ENCODE measurements at places on chromosomes 7 and 10.

DNA sequence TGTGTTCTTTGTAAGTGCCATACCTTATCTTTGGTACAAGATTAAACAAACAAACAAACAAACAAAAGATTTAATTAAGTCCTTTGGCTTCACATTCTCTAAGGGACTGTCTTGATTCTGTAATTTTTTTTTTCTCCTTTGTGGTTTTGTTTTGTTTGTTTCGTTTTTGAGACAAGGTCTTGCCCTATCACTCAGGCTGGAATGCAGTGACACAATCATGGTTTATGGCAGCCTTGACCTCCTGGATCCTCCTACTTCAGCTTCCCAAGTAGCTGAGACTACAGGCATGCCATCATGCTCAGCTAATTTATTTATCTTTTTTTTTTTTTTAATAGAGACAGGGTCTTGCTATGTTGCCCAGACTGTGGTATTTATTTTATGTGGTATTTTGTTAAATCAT, 165.8 kb downstream of the LRRC4 start:
- DNase-seq: no peak

GRCh38 chr10:75875740-75876139, 444.3 kb downstream of the LRMDA start:
- no peak for DNase-seq

GRCh38 chr7:139702811-139703486, 74.8 kb downstream of the HIPK2 start:
- DNase-seq: no peak

GRCh38 chr10:131402771-131403650, 91.5 kb upstream of the TCERG1L start:
- no peak for DNase-seq

- no peak for DNase-seq
These were observed 27.0 kb downstream of the PRKAG2 start for GRCh38 chr7:151849879-151850260.

GRCh38 chr7:134180376-134180775, 53.2 kb downstream of the LRGUK start:
- DNase-seq: no peak

GRCh38 chr7:4613846-4614548, 68.1 kb upstream of the FOXK1 start:
- no peak for DNase-seq

DNA sequence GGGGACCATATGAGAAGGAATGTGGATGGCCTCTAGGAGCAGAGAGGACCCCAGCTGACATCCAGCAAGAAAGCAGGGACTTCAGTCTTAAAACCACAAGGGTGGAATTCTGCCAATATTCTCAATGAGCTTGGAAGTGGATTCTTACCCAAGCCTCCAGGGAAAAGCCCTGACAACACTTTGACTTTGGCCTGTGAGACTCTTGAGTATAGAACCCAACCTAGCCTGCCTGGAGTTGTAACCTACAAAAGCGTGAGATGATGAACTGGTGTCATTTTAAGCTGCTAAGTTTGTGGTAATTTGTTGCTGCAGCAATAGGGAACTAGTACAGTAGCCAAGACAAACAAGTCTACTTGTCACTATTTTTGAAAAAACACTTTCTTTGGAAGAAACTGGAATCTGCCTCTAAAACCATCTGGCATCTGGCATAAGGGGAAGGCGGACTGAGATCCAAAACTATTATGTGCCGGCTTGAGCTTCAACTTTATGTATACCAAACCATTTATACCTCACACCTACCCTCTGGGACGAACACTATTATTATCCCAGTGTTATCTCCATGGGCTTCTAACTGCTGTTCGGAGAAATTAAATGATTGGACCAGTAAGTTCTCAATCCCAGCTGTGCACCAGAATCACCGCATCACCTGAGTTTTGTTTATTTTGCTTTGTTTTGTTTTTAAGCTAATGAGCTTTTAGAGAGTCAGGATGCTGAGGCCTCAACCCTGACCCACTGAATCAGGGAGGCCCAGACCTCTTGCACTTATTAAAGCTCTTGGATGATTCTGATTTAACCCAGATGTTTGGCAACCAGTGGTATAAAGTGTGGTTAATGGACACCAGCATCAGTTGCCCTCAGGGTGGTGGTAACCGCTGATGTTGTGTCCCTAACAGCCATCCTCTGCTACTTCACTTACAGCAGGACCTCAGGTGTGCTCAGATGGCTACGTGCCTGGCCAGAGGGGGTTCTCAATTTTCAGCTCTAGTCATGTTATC, 83.0 kb downstream of the C1GALT1 start:
- DNase-seq: no peak

- no peak for DNase-seq
These were observed 4.7 kb upstream of the TEX36 start for GRCh38 chr10:125687507-125688185.

DNA sequence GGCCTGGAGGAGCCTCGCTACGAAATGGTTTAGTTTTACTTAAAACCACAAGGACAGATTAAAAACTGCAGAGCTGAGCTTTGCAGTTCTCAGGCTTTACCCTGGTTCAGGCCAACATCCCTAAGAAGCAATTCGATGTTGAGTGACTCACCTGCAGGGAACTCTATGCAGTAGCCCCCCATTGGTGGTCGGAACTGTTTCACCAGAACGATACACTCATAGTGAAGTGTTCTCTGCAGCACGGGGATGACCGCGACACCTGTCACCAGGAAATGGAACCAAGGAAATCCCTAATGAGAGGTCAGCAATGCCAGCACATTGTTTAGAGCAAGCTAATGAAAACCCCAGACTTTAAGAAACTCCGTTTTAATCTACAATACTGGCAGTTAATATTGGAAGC, 18.0 kb downstream of the NUDT5 start:
- DNase-seq: no peak

DNA sequence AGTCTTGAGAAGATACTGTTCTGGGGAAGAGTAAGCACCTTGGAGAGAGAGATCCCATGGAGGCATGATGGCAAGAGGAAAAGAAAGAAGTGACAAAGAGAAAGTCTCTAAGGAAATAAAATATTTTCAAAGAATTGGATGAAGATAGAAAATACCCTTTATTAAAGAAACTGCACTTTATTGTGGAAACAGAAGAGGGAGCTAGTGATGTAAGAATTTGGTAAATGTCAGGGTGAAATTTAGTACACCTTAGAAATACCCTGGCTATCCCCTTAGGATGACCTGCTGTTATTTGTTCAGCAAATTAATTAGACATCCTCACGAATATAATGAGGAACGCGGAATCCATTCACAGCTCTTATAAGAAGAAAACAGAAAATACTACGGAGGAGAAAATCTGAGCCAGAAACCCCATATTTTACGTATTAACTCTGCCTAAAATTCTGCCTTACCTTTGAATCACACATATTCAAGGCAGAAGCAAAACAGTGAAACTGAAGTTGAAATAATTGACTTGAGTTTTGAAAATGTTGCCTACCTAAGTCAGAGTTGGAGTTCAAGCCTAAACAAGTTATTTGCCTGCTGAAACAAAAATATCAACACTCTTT, 90.7 kb downstream of the TFPI2 start:
- DNase-seq: peak; percentile 9

GRCh38 chr7:42020061-42020460, 216.9 kb downstream of the GLI3 start:
- DNase-seq: no peak

GRCh38 chr10:79438021-79438698, 7.3 kb downstream of the ZCCHC24 start:
- no peak for DNase-seq

DNA sequence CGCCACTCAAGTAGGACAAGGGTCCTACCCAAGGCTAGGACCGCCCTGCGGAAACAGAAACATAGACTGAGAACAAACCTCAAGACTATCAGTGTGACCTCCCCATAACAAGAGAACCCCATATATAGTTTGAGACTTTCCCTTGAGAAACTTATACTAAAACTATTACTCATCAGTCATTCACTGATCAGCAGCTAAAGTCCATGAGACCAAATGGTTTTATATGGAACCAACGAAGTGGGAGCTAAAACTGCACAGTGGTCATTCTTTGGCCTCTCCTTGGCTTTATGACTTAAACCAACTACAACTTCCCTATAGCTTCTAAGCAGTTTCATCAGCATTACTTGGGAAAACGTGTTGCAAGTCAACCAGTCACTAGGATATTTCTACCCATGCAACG, 13.7 kb upstream of the ZSCAN21 start:
- no peak for DNase-seq

DNA sequence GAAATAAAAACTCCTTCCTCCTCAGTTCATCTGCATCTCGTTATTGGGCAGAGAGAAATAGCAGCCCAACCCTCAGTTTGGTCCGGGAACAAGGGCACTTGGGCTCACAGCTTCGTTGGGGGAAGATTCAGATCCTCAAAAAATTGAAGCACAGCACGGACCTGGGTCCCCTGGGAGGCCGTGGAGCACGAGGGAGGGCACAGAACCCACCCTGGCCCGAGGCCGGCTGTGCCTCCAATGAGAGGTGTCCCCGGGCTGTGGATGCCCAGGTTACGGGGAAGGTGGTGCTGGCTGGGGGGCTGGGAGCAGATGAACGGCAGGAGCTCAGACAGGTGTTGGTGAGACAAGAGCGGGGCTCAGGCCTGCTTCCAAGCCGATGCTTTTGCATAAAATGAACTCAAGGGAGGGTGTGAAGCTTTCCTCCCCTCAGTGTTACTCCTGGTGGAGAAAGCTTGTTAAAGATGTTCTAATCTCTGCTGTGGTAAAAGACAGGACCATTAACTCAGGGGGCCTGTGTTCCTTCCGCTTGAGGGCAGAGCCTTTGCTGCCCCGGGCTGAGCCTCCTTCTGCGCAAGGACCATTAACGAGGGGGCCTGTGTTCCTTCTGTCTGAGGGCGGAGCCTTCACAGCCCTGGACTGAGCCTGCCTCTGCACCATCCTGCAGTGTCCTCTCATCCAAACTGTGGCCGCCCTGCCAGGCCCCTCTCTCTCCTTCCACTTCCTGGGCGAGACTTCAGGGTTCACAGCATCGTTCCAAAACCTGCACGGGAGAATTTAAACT, 302.2 kb downstream of the ADARB2 start:
- no peak for DNase-seq

GRCh38 chr7:132407764-132408163, 168.5 kb downstream of the PLXNA4 start:
- DNase-seq: no peak

DNA sequence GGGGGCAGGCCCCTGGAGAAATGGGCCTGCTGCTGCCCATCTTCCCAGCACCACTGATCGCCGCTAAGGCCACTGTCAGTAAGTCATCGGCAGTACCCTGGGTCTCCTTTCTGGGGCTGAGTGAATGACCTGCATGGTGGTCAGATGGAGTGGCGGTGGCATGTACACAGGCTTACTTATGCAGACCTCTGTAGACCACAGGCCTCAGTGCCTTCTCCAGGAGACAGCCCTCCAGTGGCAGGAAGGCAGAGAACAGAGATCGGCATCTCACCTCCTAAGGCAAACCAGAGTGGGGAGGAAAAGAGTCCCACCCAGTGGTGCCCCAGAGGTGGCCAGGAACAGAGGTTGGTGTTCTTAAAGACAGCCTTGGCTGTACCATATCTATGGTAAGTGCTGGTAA, 22.8 kb upstream of the LRRC4 start:
- DNase-seq: no peak

DNA sequence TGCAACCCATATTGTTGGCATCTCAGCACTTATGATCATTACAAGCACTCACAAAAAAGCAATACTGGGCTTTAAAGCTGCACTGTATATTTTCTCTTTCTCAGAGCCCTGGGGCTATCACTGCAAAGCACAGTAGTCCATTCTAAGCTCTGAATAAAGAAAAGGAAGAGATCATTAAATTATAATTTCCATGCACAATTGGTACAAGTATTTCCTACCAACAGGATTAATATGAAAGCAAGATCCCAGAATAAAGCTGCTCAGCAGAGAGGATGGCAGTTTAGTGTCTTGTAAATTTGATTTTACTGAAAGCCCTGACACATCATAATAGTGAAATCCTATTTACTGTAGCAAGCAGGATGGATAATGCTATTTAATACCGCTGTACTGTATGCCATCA, 205.3 kb downstream of the CHCHD3 start:
- DNase-seq: no peak

GRCh38 chr10:12195281-12195602, 449 bp downstream of the NUDT5 start:
- DNase-seq: no peak

- DNase-seq: peak; percentile 43
These were observed 23.5 kb upstream of the ORC5 start for GRCh38 chr7:104231054-104232046.

GRCh38 chr10:91163869-91164474, 56.5 kb upstream of the PCGF5 start:
- peak; percentile 83 for DNase-seq

- no peak for DNase-seq
These were observed 482.4 kb upstream of the SEMA3D start for GRCh38 chr7:85669225-85669624.

- DNase-seq: no peak
These were observed 483.6 kb downstream of the NRG3 start for GRCh38 chr10:82358486-82359099.

DNA sequence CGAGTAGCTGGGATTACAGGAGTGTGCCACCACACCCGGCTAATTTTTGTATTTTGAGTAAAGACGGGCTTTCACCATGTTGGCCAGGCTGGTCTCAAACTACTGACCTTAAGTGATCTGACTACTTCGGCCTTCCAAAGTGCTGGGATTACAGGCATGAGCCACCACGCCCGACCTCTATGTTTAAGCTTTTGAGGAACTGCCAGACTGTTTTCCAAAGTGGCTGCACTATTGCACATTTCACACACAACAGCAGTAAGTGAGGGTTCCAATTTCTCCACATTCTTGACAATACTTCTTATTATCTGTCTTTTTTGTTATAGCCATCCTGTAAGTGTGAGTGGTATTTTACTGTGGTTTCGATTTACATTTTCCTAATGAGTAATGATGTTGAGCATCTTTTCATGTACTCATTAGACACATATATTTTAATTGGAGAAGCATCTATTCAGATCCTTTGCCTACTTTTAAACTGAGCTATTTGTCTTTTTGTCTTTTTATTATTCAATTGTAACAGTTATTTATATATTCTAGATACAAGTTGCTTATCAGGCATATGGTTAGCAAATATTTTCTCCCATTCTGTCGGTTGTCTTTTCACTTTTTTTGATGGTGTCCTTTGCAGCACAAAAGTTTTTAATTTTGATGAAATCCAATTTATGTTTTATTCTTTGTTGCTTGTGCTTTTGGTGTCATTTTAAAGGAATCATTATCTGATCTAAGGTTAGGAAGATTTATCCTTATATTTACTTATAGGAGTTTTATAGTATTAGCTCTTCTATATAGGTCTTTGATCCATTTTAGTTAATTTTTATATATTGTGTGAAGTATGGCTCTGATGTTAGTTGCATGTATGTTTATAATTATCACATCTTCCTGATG, 12.8 kb upstream of the IRF5 start:
- DNase-seq: no peak

GRCh38 chr7:139992353-139993044, 70.3 kb downstream of the PARP12 start:
- DNase-seq: no peak

DNA sequence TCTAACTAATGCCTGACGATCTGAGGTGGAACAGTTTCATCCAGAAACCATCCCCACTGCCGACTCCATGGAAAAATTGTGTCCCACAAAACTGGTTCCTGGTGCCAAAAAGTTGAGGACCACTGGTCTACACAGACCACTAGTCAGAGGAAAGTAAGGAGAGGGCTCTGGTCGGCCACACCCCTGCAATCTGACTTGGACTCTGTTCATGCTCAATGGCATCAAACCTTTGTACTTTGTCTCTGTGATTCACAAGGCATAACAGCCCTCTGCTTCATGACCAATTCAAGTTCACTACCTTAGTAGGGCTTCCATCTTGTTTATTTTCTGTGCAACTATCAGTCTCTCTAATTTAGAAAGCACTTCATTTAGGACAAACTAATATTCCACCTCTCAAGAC, 1.8 kb downstream of the TUBAL3 start:
- DNase-seq: no peak

Measured in erythroblast (primary cell).